ENCODE measurements at places on chromosomes 4 and X.

DNA sequence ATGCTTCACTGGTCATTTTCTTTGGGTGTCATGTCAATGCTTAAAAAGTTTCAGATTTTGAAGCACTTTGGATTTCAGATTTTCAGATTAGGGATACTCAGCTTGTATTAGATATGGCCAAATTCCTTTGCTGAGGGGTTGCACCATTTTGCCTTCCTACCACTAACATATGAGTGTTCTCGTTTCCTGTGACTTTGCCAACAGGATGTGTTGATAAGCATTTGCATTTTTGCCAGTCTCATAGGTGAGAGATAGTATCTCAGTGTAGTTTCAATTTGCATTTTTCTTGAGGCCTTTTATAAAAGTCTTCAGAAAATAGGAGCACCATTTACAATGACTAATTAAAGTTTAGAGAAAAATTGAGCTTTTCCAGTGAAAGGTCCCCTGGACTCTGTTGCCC, 71.6 kb upstream of the CLCN4 start:
- no peak for DNase-seq

GRCh38 chrX:145751943-145752342, 65.7 kb upstream of the SLITRK2 start:
- no peak for DNase-seq

DNA sequence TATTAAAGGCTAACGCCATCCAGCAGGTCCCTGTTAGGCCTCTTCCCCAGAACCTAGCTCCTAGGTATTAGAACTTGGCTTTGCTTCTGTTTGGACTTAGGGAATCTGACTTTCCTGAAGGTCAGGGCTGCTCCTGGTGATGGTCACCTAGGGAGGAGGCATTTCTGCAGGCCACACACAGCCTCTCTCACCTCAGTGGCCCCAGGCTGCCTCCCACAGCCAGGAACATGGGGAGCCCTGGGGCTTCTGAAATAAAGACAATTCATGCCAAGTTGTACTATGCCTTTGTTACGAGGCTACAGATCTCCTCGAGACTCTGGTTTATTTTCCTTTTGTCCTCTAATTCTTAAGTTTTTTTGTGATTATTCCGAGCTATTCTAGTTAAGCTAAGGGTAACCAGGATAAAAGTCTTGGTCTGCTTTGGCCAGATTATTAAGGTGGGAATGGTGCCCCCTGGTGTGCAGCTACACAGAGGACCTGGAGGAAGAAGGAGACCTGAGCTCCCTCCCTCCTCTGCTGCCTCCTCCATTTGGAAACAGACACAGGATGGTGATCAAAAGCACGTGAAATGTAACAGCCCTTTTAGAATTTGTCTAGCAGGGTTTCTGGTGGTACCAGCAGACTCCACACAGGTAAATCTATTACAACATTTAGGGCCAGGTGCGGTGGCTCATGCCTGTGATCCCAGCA, 131.0 kb downstream of the DCLK2 start:
- no peak for DNase-seq

GRCh38 chr4:119510395-119511149, 118.0 kb downstream of the PDE5A start:
- no peak for DNase-seq

GRCh38 chr4:954211-955020, 19.0 kb downstream of the DGKQ start:
- DNase-seq, result no peak

DNA sequence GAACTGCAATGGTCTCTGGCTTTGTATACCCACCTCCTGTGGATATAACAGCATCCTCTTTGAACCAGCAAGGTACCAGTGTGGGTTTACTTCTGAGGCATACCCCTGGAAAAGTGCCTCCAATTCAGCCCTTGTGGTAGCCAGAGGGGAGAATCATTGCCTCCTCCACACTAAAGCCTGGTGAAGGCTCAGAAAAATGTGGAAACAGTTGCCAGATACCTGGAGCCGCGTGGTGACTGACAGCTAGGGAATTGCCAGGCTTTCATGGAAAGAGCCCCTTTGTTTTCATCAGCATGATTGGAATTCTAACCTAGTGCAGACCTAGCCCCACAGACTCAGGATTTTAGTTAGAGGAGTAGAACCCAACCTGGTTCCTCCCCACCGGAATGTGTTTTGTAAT, 168.6 kb upstream of the KLF3 start:
- no peak for DNase-seq

GRCh38 chrX:97524997-97525396, 641.3 kb downstream of the RPA4 start:
- DNase-seq, result no peak

DNA sequence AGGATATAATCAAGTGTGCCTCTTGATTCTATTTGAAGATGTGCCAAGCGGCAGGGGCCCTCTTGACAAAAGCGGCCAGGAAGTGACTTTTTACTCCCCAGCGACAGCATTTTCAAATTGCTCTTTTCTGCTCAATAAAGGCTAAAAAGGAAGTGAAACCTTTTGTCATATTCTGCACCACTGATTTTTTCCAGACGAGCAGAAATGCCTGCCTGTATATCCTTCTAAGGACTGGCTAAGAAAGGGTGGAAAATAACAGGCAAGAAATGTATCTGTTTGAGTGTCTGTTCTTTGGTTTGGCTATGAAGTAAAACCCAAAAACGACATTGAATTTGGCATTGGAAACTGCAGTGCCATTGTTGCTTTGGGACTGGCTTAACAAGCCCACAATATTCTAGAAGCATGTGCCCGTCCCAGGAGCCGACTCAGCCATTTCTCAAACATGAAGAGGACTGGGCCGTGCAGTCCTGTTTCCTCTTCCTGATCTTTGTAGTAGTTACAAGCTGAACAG, 25.4 kb downstream of the TMSB4X start:
- peak; percentile 1 for DNase-seq

DNA sequence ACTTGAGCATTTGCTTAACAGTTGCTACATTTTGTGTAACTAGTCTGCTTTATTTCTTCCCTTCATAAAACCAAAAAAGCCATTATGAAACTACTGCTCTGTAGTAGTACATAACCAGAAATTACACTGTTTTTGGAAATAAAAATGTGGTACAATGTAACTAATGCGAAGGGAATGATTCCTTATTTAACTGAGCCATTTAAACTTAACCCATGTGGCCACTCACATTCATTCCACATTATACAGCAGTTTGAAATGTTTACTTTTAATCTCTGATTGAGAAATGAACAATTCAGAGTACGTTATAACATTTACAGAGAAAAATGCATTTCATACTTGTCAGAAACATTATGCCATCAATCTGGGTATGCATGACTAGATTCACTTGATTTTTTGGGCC, 94.2 kb downstream of the NYX start:
- DNase-seq, result no peak

DNA sequence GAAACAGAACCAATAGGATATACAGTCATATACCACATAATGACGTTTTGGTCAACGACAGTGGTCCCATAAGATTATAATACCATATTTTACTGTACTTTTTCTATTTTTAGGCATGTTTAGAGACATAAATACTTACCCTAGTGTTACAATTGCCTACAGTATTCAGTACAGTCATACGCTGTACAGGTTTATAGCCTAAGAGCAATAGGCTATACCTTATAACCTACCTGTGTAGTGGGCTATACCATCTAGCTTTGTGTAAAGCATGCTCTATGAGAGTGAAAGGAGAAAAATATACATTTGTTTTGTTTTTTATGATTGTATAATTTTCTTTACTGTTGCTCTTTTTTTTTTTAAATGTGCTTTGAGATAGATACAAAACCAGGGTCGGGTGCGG, 52.0 kb upstream of the PABPC1L2A start:
- DNase-seq, result no peak

DNA sequence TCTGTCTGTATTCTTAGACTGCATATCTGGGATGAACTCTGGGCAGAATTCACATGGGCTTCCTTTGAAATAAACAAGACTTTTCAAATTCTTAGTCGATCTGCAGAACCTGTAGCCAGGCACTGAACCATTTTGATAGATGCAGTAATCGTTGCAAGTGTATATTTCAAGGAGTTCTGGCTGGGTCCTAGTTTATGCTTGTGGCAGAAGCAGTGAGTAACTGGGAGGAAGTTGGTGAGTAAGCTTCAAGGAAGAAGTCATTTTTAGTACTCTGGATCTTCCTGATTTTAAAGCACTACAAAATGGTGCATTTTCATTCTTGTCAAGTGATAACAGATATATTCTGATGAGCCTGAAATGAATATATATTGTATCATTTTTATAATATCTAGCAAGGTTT, 9.5 kb downstream of the HPRT1 start:
- no peak for DNase-seq

DNA sequence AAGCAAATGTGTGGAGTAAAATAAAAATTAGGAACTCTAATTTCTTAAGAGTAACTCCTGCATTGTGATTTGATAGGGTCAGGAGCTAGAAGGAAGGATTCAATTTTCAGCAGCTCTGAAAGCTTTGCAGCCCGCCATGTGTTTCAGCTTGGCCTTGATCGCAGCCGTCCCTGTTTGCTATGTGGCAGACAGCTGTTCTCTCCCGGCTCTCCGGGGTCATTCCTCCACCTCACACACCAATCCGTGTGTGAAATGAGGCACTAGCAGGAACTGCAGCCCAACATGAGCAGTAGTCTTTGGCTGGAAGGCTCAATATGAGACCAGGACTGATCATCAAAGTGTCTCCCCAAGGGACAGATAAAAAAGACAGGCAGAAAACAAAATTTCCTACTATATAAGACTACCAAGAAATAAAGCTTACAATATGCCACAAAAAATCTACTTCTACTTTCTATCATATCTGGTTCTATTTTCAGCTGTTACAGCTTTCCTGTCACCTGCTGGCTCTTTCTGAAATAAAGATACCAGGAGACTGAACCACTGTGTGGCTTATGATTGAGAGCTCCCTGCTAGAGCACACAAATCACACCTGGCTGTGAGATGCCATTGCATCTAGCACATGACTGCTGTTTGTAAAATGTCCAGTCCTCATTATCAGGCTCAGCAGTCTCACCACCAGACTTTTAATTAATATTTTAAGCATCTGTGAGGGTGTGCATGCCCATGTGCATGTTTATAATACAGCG, 44.1 kb upstream of the SEC24B start:
- DNase-seq, result no peak

GRCh38 chrX:150513544-150513943, 54.9 kb upstream of the MTM1 start:
- DNase-seq, result no peak

- DNase-seq, result no peak
Observed at GRCh38 chrX:68999356-68999755, 165.9 kb downstream of the PJA1 start.

- DNase-seq, result no peak
Observed at GRCh38 chr4:128519163-128519830, 231.7 kb upstream of the PGRMC2 start.

DNA sequence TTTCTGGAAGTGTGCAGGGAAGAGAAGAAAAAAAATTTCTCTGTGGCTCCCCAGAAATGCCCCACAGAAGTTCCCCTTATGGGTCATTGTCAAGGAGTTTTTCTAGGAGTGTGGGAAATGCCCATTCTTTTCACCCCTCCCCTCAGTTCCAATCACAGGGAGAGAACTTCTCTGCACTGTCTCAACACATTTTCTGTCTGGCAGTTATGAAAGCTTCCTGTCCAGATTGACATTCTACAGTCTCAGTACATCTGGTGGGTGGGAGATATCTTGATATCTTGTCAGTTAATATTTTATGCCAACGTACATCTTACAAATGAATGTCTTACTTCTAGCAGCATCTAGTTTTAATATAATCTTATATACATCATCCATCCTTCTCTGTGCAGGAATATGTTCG, 566.8 kb upstream of the AADAT start:
- DNase-seq, result no peak

GRCh38 chr4:163110442-163110841, 56.2 kb downstream of the NAF1 start:
- DNase-seq, result no peak

DNA sequence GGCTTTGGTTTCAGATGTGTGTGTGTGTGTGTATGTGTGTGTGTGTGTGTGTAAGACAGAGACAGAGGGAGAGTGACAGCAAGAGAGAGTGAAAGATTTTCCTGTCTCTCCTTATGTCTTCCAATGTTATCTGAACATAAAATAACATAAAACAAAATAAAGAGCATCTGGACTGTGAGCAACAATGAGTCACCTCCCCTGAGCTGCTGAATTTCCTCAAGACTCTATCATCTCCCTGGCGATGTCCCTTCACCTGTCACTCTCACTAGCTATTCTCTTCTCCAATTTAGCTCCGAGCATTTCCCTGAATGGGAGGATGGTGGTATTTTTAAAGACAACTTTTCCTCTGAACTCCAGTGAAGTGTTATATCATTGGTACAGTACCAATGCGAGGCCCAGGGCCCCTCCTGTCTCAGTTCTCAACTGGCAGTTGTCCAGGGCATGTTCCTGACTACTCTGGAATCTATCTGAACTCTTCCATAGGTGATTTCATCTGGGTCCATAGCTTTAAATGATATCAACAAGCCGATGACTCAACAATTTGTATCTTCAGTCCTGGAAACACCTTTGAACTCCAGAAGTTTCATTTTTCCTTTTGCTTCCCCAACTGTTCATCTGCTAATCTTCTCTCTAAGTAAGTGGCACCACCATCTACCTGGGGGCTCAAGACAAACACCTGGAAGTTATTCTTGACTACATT, 195.0 kb upstream of the CLNK start:
- no peak for DNase-seq

GRCh38 chr4:82421796-82422560, 8.3 kb downstream of the HNRNPDL start:
- no peak for DNase-seq

GRCh38 chr4:171947400-171947799, 134.2 kb downstream of the GALNTL6 start:
- no peak for DNase-seq

GRCh38 chrX:18992829-18993228, 8.9 kb upstream of the PHKA2 start:
- no peak for DNase-seq

DNA sequence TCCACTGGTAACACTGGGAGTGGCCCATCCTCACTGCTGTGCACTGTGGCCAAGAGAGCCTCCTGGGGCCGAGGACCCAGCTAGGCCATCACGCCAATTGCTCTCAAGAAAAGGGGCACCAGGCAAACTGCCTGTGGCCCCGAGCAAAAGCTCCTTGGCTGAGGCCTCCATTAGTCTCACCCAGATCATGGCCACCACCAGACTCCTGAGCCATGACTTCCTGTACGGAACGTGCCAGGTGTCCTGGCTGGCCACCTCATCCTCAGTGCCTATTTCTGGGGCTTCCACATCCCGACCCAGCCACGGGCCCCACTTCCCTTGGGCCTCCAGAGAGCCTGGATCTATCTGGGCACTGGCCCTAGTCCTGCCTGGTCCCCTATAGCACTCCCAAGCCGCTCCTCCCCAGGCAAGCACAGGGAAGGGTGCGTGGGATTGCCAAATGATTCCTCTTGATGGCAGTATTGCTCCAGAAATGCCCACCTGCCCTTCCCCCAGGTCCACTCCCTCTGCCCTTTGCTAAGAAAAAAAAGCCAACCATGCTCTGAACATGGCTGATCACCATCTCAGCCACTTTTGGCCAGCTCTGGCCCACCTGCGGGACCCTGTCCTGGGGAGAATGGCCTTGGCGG, 212.6 kb upstream of the AGTR2 start:
- DNase-seq, result no peak

- DNase-seq, result no peak
Observed at GRCh38 chr4:7638489-7638888, 203.8 kb upstream of the PSAPL1 start.
